CD4-positive, alpha-beta T cell treated with Interleukin-6 at 100 ng/mL for 8 hours (primary cell): ENCODE measurements at places on chromosomes 4 and X.

GRCh38 chrX:119635799-119636198 lies 29.6 kb upstream of the NKRF start:
- no peak for DNase-seq

- no peak for DNase-seq
Observed at GRCh38 chrX:44062840-44063239, 89.7 kb upstream of the NDP start.

- no peak for DNase-seq
Observed at GRCh38 chr4:155408796-155409195, 32.0 kb upstream of the MAP9 start.

DNA sequence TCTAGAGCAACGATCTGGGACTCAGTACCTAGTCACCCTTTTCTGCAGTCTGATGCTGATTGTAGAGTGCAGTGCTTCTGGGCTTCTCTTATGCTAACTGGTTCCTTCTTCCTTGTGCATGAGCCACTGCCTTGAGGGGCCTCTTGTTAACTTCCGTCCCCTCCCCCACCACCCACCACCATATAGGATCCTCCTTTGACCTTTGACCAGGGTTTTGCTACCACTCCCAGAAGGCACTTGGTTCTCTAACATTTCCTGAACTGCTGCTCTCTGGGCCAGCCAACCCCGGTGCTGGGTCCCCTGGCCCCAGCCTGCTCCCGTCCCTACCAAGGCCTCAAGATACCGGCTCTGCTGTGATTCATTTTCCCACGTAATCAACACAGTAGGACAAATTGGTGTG lies 104.6 kb upstream of the KLF3 start:
- DNase-seq, result no peak

- no peak for DNase-seq
Observed at GRCh38 chr4:10584042-10584441, 100.5 kb downstream of the CLNK start.

GRCh38 chr4:6257247-6258025 lies 12.2 kb upstream of the WFS1 start:
- DNase-seq, result no peak

- no peak for DNase-seq
Observed at GRCh38 chr4:153725136-153725830, 34.5 kb downstream of the RNF175 start.
